ENCODE measurements at places on chromosomes 5 and 9.

DNA sequence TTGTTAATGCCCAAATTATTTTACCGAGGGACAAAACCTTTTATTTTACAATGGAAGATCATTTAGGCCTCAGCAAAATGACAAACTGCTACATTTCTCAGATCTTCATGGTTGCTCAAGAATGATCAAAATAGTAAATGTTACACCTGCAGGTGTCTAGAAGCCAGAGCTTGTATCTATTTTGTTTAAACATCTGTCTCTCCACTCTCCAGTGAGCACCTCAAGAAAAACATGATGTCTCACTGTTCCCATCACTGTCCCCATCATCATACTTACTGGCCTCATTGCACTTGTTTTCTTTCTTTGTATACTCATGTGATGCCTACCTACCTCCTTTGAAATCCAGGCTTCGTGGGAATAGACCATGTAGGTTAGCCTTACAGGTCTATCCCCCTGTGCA, 149.6 kb downstream of the TTLL11 start:
- no peak for DNase-seq
- H3K4me1 ChIP-seq, result no peaks in the 10 kb centered on the region
- no peaks in the 10 kb centered on the region for H3K36me3 ChIP-seq
- no peak overlapping the region for H3K27ac ChIP-seq

GRCh38 chr9:12915366-12915954, 140.6 kb downstream of the LURAP1L start:
- no peaks in the 10 kb centered on the region for H3K27me3 ChIP-seq
- no peaks in the 10 kb centered on the region for H3K36me3 ChIP-seq
- DNase-seq, result no peak
- H3K27ac ChIP-seq, result no peak overlapping the region
- no peak overlapping the region for H3K4me3 ChIP-seq

DNA sequence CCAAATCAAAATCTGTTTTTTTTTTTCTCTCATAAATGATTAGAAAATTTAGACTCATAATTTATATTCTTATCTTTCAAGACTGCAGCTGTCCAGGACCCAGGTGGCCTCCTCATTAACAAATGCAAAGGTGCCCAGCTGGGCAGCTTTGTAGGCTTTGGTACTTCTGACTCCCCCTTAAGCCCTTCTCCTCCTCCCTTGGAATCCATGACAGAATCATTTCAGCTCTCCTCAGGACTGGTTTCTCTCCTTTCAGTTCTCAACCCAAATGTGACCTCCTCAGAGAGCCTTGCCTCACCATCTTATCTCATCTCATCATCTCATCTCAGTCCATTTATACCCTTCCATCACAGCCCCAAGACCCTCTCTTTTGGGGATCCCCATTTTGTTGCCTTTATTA, 221.7 kb downstream of the KIAA0825 start:
- no peak overlapping the region for H3K27ac ChIP-seq
- H3K4me1 ChIP-seq, result no peaks in the 10 kb centered on the region
- H3K36me3 ChIP-seq, result no peaks in the 10 kb centered on the region
- H3K4me3 ChIP-seq, result no peak overlapping the region
- DNase-seq, result no peak

- no peak overlapping the region for H3K4me3 ChIP-seq
- peaks cover 22% of the 10 kb centered on the region for H3K4me1 ChIP-seq
- DNase-seq, result no peak
- no peaks in the 10 kb centered on the region for H3K36me3 ChIP-seq
- H3K27ac ChIP-seq, result no peak overlapping the region
These were observed 28.8 kb downstream of the PRRX2 start for GRCh38 chr9:129694243-129694646.
